Fibroblast of the aortic adventitia (primary cell): ENCODE measurements at places on chromosomes 12 and 14. TPM values are rescaled to one million over a fixed set of nuclear protein-coding genes. Genes with fewer than 3 reads are reported as not detected.

GRCh38 chr12:91622981-91623380 lies 440.4 kb upstream of the DCN start:
- DNase-seq = no peak

- DNase-seq = no peak
These were observed 88.0 kb downstream of the KIF21A start for GRCh38 chr12:39354955-39355354.

GRCh38 chr12:117038919-117039318 lies 60.3 kb downstream of the TESC start:
- no peak for DNase-seq

GRCh38 chr12:34297126-34297789 lies 275.0 kb downstream of the ALG10 start:
- no peak for DNase-seq

GRCh38 chr12:2057041-2057794 lies 4.4 kb downstream of the CACNA1C start:
- peak; percentile 68 for DNase-seq

Gene GLS2
- 0.36 TPM in 1 of 2 replicates, not detected in the other for total RNA-seq

Gene TMEM263
- 136 and 138 TPM in 2 replicates for total RNA-seq

GRCh38 chr14:24514209-24514608 lies 6.1 kb upstream of the CMA1 start:
- no peak for DNase-seq

DNA sequence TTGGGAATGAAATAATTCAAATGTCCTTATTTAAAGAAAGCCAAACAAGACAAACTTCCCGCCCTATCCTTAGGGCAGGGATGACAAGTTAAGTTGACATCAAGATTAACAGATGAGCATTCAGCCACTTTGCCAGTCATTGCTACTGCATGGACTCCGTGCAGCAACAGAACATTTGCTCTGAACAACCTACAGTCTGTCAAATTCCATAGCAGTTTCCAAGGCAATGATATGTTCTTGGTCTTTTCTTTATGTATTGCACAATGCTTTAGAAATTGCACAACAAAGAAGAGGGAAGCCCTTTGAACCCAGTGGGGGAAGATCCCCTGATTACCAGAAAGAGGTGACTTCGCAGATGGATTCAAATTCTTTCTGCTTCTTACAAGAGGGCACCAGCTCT lies 269.8 kb downstream of the BCAT1 start:
- DNase-seq = peak; percentile 28

DNA sequence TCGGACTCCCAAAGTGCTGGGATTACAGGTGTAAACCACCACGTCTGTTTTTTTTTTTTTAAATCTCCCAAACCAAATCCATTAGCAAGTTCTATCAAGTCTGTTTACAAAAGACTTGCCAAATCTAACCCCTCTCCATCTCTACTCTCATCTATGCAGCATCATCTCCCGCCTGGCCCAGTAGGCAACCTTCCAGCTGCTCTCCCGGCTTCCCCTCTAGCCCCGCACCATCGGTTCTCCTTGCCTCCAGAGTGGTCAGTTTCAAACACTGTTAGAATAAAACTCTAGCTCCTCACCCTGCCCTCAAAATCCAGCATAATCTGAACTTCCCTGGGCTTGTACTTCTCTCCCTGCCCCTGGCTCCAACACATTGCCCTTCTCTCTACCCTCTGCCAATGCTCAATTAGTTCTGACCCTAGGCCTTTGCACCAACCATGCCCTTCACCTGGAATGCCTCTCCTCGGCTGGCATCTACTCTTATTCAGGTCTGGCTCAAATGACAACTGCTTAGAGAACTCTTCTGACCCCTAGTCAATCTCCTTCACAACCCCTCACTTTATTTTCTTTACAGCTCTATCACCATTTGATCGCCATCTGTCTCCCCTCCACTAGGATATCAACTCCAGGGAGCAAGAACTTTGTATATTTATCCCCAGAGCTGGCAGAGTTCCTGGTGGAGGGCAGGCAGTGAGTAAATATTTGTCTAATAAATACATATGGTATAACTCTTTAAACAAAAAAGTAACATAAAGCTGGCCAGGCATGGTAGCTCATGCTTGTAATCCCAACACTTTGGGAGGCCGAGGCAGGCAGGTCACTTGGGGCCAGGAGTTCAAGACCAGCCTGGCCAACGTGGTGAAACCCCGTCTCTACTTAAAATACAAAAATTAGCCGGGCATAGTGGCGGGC lies 4.9 kb downstream of the WSB2 start:
- no peak for DNase-seq

Gene ABHD12B
- not detected in 2 replicates for total RNA-seq

Gene EPYC
- total RNA-seq = not detected in 2 replicates

Gene GALNT16
- 1.6 and 4.6 TPM in 2 replicates for total RNA-seq

GRCh38 chr12:19154686-19155085 lies 25.2 kb downstream of the PLEKHA5 start:
- DNase-seq = peak; percentile 52

DNA sequence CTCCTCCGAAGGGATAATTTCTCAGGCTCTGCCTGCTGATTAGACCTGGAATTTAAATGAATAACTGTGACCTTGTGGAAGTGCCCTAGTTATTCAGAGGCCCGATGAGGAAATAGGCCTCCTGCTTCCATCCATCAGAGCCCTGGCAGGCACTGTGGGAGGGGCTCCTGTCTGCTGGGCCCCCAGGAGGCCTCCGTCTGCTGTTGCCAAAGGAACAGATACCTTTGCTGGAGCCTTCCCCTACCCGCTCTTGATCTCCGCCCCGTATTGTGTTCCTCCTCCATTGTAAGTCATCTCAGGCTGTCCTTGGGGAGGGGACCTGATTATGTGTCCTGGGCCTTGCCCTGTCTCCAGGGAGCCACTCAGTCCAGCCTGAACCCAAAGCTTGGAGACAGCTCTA lies 112.3 kb downstream of the NRXN3 start:
- DNase-seq = no peak

DNA sequence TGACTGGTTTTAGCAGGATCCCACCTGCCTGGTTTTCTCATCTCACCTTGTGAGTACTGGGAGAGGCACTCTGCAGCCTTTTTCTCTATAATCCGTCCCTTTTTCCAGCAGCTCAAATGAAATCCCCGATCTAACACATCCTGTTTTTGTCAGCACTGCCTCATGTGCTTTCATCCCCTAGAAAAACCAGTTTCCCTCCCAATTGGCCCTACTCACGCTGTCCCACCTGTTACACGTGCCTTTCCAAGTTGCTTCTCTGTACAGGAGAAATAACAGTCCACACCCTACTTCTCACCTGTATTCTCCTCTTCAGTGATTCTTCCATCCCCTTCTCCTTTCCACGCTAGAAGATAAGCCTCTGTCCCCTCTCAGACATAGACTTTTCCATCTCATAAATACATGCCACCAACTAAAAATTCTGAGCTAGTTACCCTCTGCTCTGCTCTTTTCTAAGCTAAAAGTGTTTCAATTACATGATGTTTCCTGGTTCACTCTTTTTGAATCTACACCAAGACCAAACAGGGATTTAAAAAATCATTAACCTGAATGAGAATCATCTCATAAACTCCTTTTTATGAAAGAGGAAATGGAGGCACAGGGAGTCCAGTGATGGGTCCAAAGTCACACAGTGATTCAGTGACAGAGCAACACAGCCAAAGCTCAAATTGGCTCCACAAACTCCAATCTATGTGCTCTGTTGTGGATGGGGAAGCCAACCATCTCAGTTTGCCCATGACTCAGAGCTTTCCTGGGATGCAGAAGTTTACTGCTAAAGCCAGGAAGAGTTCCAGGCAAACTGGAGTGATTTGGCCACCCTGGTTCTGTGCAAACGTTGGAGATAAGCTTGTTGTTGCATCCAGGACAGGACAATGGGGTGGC lies 240.0 kb upstream of the TMEM132C start:
- DNase-seq = peak; percentile 41

GRCh38 chr14:94374116-94374515 lies 14.3 kb downstream of the SERPINA1 start:
- DNase-seq = no peak

- no peak for DNase-seq
These were observed 144.2 kb downstream of the KIF26A start for GRCh38 chr14:104282332-104283196.

DNA sequence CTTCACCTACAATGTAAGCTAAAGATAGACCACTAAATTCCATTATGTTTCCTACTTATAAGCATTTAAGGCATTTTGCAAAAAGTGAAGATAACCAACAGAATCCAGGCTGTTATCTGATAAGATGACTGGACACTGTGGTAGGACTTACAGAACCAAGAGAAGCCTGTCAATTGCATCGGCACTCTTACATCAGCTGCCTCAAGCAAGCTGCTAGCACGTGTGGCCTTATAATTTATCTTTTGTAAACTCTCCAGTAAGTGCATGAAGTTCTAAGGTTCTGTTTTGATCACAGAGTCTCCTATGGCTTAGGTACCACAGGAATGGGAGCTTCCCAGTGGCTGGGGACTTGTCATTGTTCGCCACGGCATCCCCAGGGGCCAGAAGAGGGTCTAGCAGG lies 88.7 kb downstream of the TRAFD1 start:
- DNase-seq = peak; percentile 8

GRCh38 chr14:104561124-104561557 lies 18.4 kb upstream of the C14orf180 start:
- no peak for DNase-seq
